ENCODE measurements at places on chromosomes 7 and 10.

- no peak for DNase-seq
Measured at GRCh38 chr7:77413861-77414424, 2.2 kb downstream of the GSAP start.

GRCh38 chr7:103762877-103763276 is 226.6 kb downstream of the RELN start:
- DNase-seq, result no peak

DNA sequence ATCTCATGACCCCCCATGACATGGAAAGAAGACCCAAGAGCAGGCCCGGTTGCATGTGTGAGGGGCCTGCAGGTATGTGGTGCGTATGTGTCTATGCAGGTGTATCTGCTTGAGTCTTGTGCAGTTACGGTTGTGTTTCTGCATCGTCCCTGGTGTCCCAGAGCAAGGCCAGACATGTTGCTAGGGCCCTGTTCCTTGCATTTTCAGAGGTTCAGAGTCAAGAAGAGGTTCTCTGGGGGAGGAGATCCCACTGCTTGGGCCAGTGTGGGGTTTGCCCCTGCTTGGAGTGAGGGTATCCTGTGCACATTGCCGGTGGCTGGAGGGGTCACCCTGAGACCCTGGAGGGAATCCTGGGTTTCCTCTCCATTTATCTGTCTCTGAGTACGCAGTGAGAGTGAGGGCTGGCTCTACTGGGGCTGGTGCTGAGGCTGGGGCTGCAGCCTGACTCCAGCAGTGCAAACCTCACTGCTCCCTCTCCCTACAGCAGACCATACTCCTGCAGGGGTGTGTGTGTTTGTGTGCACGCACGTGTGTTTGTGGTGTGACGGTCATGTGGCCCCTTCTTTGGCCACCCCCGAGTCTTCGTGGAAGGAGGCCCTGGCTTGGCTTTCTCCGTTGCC is 4.1 kb downstream of the TRIM8 start:
- no peak for DNase-seq

DNA sequence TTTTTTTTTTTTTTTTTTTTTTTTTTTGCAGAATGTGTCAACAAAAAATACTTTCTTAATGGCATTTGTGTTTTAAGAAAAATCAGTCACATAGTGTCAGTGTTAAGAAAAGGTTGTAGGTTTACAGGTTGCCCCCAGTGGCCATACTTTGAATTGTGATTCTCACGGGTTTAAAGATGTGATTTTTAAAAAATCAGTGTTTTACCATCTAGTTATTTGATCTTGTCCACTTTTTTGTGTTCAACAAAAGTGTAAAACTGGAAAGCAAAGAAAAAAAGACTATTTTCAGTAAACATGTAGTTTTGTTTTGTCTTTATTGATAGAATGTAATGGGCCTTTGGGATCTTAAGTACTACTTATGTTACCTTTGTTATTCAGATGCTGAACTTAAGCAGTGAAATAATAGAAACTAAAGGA is 25.7 kb downstream of the SUV39H2 start:
- DNase-seq, result peak; percentile 77

- no peak for DNase-seq
Measured at GRCh38 chr7:33114976-33115375, 5.8 kb upstream of the RP9 start.
